ENCODE measurements at places on chromosomes 2 and 18. TPM values are rescaled to one million over a fixed set of nuclear protein-coding genes. Genes with fewer than 3 reads are reported as not detected.

Gene STK11IP
- 13.9 TPM for total RNA-seq

Gene OXER1
- total RNA-seq, result not detected

DNA sequence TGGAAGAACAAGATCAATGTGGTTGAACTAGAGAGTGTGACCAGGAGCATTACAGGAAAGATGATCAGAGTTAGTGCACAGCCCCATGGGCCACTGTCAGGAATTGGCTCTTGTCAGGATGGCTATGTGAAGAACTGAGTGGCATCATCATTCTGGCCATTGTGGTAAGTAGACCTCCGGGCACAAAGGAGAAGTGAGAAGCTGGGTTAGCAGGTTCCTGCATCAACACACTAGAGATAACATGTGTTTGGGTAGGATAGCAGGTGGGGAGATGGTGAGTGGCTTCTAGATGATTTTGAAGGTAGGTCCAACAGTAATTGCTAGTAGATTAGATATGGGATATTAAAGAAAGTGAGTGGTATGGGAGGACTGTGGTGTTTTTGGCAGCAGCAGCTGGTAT lies 408.2 kb downstream of the TSN start:
- DNase-seq, result no peak

DNA sequence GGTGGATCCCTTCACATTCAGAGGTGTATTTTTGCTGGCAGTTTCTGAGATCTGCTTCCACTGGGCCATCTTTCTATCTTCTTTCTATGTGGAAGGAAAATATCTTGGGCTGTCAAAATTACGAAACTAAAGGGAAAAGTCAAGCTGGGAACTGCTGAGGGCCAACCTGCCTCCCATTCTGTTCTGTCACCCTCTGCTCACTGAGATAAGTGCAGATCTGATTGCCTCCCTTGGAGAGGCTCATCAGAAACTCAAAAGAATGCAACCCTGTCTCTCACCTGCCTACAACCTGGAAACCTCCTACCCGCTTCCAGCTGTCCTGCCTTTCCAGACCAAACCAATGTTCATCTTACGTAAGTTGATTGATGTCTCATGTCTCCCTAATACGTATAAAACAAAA lies 26.5 kb downstream of the RAX start:
- DNase-seq, result no peak

Gene IL18RAP
- not detected for total RNA-seq

DNA sequence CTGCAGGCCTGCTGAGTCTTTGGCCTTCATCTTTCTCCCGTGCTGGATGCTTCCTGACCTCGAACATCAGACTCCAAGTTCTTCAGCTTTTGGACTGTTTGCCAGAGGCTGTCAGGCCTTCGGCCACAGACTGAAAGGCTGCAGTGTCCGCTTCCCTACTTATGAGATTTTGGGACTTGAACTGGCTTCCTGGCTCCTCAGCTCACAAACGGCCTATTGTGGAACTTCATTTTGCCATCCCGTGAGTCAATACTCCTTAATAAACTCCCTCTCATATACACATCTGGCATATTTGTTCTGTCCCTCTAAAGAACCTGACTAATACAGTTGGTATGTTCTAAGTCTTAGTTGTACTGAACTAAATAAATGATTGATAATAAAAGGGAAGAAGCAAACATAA lies 702.8 kb upstream of the LINC00305 start:
- DNase-seq, result no peak

- DNase-seq, result no peak
Measured at GRCh38 chr2:62407401-62407800, 98.6 kb downstream of the TMEM17 start.
